Bronchus fibroblast of lung (primary cell): ENCODE measurements at places on chromosomes 5 and 9. TPM values are rescaled to one million over a fixed set of nuclear protein-coding genes. Genes with fewer than 3 reads are reported as not detected.

Gene BHMT
- not detected in 2 replicates for total RNA-seq

Gene FGD3
- not detected in 2 replicates for total RNA-seq

Gene POU5F2
- total RNA-seq, result under 0.01 TPM in 2 replicates

Gene FSTL4
- 0.15 TPM in 1 of 2 replicates, not detected in the other for total RNA-seq

Gene PPIC
- 16.8 and 22.5 TPM in 2 replicates for total RNA-seq

Gene TAS2R1
- total RNA-seq, result not detected in 2 replicates

Gene CCL21
- total RNA-seq, result not detected in 2 replicates

Gene TMED9
- 139 and 146 TPM in 2 replicates for total RNA-seq

Gene CRB2
- under 0.01 TPM in 1 of 2 replicates, not detected in the other for total RNA-seq

Gene PCDH1
- 0.15 and 0.17 TPM in 2 replicates for total RNA-seq

Gene BRINP1
- not detected in 2 replicates for total RNA-seq
